Activated gamma-delta T cell (primary cell): ENCODE measurements at places on chromosomes 2 and 18.

GRCh38 chr2:182077448-182078142 is 91.9 kb downstream of the PPP1R1C start:
- DNase-seq, result no peak

DNA sequence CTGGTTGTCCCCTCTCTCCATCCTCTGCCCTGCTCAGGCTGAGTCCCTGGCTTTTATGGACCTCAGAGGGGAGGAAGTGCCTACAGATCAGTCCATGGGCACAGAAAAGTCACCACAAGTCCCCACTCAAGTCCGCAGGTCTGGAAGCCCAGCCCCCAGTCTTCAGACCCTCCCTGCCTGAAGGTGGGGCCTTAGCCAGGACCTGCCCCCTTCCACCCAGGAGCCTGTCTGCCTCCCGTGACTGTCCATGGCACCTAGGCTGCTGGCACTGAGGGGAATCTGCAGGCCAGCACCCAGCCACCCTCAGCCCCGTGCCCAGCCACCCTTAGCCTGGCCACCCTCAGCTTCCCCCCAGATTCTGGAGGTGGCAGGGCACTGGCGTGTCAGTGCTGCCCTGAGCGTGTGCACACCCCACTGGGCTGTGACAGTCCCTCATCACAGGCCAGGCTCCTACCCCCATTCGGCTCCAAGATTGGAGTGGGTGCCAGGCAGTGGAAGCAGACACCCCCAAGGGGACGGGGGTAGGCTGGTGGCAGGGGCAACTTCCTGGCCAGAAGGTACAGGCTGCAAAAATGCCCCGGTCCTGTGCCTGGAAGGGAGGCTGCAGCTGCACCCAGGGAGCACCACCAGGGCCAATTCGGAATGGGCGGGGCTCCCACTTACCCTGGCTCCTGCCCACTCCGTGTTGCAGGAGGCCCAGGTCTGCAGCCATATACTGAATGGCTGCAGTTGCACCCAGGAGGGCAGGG is 154.7 kb upstream of the RMP24 start:
- no peak for DNase-seq

DNA sequence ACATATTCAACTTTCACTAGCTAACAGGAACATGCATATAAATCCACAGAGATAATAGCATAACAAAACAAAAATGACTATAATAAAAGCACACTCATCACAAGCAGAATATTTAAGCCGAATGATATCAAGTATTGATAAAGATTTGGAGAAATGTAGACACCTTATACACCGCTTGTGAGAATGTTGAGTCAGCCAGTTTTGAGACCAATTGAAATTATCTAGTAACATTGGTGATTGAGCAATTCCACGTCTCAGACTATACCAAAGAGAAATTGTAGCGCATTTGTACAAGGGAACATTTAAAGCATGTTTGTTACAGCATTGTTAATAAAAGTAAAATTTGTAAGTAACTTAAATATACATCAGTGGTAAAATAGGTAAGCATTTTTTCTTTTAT is 402.9 kb upstream of the FIGN start:
- DNase-seq, result no peak

GRCh38 chr2:45602624-45603023 is 8.4 kb downstream of the SRBD1 start:
- no peak for DNase-seq

DNA sequence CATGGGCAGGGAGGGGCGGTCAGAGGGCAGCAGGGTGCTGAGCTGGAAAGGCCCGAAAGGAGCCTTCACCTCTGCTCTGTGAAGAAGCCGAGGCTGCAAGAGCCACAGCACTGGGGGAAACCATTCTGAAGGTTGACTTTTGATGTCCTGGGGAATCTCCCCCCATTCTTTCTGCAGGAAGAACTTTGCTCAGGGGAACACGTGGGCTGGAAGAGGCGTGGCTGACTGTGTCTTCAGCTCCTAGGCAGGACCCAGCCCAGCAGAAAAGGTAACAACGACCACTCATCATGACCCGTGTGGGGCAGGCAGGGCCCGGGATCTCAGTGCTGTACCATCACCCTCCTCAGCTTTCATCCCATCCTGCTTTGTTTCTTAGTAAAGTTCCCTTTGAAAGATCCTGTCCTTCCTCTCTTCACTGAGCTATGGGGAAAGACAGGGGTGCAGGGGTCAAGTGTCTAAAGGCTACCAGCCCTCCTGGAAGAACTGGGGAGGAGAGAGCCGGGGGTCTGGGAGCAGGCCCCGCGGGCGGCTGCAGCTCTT is 312.7 kb downstream of the CELF4 start:
- no peak for DNase-seq

- DNase-seq, result no peak
These were observed 2.8 kb downstream of the PREPL start for GRCh38 chr2:44358503-44358902.
